ENCODE measurements at places on chromosomes 6 and 20.

- DNase-seq: no peak
Measured at GRCh38 chr6:70842541-70842940, 114.3 kb downstream of the B3GAT2 start.

DNA sequence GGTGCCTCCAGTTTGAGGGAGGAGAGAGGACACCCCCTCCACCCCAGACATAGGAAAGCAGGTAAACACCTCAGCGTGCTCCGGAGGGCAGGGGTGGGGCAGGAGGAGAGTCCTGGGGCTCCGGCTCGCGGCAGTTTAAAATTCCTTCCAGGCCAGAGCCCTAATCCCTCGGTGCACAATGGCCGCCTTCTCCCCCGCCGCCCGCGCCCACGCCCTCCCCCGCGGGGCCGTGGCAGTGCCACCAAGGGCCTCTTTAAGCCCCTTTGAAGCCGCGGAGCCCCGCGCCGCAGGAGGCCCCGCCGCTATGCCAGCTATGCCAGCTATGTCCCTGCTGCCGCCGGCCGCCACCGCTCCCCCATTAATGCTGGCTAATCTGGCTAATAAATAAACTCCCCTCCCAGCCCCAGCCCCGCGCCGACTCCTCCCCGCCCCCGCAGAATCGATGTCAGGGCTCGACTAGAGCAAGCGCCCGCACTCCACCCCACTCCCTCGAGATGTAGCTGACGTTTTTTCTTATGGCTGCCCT lies 125.1 kb downstream of the MRPL14 start:
- DNase-seq: no peak

DNA sequence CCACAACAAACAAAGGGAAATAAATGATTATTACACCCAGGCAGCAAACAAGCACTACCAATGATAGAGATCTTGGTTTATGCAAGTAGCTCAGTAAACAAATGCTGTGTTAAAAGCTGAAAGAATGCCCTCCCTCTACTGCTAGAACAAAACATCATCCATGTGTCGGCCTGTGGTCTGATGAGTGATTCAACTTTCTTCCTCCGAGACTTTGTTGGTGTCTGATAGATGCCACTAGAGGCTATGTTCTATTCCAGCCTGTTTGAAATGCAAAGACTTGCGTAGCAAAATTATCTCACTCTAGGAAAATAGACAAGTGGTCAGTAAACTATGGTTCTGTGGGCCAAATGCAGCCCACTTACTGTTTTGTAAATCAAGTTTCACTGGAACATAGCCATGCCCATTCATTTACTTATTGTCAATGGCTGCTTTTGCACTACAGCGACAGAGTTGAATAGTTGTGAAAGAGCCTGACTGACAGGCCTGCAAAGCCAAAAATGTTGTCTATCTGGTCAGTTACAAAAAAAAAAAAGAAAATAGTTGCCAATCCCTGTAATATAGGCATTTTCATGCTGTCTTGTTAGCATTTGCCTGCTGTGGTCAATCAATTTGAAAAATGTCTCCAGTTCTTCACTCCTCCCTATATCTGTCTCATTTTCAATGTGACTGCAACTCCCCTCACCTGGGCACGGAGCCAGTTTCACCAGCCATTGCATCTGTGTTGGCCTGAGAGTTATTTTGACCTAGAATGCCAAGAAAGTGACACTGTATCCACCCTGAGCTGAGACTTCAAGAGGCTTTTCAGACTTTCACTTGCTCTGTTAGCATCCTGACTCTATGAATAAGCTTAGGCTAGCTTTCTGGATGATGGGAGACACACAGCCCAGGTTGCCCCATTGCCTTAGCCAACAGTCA lies 544.6 kb upstream of the BTBD3 start:
- DNase-seq: peak; percentile 57

DNA sequence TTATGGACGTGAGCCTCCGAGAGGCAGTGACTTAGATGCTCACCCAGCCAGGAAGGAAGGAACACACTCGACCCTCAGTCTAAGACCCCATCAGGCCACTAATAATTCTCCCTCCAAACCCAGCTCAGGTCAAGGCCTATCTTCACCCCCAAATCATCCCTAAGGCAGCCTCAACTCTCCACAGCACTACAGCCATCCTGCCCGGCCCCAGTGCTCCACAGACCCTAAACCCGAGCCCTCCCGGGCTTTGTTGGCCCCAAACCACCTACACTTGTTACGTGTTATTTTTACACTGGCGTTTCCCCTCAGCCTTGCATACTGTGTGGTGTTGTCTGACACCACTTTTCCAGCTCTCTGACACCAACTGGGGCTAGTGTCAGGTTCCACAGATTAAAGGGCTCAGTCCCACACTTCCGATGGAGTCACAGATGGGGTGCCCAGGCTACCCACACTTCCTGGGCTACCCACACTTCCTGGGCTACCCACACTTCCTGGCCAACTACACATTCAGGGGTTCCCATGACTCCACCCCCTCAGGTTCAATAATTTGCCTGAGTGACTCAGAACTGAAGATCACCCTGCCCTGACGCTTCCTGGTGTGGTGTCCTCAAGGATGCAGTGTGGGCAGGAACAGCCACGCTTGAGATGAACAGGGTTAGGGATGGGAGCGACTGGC lies 25.3 kb downstream of the RBCK1 start:
- DNase-seq: no peak

- no peak for DNase-seq
Measured at GRCh38 chr20:62758226-62758912, 37.9 kb upstream of the MRGBP start.

DNA sequence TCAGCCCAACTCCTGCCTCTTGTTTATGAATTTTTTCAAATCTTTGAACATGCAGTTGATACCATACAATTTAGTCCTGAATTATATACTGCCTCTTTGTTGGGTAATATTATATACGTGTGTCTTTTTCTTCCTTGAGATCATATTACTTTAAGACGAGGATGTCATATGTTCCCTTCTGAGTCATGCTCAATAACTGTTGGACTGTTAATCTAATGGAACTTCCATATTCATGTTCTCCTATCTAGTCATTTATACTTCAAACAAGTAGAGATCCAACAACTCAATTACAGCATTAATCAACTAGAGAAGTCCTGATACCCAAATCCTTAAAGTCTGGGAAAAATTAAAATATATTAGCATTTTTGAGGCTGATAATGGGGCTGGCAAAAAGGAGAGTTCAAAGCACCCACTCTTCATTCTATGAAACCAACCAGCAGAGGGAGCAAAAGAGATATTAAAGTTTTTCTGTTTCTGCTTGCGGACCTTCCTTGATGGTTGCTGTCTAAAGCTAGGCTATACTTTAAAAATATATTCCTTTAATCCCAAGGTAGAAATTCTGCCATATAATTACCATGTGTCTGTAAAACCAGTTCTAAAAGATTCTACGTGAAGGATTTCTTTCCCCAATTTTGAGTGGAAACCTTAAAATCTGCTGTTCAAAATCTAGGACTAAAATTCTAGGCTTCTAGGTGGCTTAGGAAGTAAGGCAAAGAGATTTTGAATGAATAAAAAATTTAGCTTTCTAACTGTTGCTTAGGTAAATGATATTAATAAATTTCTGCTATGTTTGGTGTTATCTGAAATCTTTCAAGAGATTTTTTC lies 498.9 kb downstream of the BCKDHB start:
- peak; percentile 77 for DNase-seq

DNA sequence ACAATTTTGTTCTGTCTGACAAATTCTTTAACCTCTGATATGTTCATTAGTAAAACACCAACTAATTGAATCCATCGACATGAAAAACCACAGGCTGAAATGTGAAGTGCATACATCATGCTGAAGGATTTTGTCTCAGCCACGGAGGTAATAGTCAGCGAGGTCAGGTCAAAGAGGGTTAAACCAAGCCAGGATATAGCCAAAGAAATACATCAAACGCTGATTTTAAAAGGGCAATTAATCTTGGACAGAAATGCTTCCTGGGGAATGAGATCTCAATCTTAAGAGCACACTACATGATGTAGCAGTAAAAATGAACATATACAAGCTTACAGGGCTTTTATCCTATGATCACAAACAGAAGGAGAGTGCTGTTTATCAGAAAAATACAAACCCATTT lies 106.7 kb downstream of the PRDM1 start:
- DNase-seq: no peak

DNA sequence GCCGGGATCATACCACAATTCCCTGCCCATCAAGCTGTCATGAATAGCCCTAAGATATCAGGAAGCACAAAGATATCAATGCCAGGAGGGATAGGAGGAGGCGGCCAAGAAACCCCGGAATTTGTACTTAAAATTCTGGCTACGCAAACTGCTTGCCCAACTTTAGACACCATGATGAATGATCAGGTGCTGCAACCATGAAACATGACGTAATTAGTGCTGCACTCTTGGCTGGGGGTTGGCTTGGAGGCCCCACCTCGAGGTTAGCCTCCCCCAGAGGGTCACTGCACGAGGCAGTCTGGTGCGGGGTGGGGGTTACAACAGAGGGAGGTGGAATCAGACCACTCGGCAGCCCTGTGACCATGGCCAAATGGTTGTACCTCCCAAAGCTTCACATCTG lies 8.9 kb downstream of the SIRPA start:
- no peak for DNase-seq

GRCh38 chr6:144781836-144782235 lies 496.7 kb downstream of the UTRN start:
- no peak for DNase-seq

DNA sequence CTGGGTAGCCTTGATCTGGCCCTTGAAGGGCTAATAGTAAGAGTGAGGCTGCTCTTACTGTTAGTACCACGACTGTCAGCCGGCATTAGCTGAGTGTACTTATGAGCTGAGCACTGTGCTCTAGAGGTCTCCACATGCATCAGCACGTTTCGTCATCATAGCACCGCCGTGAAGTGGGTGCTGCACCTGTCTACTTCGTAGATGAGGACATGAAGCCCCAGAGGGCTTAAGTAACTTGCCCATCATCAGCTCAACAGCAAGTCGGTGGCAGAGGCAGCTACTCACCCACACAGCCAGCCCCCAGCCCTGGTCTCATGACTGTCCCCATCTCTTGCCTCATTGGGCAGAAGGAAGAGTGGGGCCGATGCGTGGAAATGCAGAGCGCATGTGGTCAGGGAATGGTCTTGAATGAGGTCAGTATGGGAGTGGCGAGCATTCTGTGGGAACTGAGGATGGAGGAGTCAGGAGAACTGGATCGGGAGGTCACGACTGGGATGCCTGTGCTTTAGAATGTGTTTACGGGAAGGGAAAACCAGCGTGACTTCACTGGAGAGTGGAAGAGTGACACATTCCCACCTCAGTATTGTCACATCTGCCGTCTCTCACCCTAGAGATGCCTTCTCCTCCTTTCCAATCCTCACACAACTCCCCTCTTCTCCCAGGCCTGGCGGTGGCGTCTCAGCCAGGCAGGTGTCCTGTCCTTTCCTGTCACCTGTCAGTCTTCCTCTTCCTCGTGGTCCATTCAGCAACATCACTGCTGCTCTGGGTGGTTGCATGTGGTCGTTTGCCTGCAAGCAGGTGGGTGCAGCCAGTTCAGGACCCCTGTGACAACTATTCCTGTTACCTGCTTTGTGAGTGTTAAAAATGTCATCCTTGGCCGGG lies 6.0 kb downstream of the SYTL3 start:
- peak; percentile 29 for DNase-seq

- DNase-seq: no peak
Measured at GRCh38 chr6:144250276-144250675, 34.9 kb upstream of the UTRN start.

DNA sequence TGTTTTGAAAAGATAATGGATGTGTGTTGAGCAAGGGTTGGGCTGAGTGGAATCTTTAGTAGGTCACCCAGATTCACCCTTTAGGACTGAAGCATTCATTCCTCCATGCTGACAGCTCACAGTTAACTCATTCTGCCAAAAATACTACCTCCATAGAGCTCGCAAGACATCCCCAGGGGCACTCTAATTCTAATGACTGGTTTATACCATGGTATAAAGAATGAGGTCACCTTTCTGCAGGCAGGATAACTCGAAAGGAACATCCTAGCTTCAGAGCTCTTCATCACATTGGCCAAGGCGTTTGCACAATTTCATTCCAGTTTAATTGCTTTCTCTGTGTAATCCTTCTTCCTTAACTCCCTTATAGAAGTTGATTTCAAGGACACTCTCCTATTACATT lies 1257.2 kb upstream of the EYS start:
- no peak for DNase-seq

DNA sequence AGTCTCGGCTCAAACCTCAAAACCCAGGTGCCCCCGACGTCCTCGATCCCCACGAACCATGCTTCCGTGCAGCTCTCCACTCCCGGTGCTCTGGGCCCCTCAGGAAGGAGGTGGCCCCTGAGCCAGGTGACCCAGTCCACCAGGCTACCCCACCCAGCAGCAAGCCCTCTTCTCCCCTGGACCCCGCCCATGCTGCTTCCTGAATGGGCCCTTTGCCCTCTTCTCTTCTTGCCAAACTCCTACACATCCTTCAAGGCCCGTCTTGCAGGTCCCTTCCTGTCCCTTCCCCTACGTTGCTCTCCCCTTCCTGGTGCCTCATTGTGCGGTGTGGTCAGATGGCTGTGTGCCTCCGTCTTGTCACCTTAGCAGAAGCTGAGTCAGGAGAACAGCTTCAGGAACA lies 3.4 kb upstream of the GATA5 start:
- no peak for DNase-seq

GRCh38 chr20:24891546-24892393 lies 57.3 kb upstream of the CST7 start:
- DNase-seq: no peak

DNA sequence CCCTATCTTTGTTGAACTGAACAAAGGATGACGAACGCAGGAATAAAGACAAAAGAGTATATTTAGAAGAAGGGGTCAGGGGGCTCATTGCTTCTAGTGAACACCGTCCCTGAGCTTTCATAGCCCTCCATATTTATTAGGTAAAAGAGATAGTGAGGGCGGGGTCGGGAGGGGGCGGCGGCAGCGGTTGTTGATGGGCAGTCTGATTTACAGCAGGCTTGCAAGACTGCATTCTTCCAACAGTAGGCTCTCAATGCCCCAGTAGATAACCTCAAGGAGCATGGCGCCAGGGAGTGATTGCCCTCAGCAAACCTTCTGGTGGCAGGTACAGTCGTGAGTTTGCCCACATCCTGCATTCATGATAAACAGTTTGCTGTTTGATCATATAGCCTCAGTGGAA lies 563.3 kb upstream of the SYNCRIP start:
- DNase-seq: no peak

DNA sequence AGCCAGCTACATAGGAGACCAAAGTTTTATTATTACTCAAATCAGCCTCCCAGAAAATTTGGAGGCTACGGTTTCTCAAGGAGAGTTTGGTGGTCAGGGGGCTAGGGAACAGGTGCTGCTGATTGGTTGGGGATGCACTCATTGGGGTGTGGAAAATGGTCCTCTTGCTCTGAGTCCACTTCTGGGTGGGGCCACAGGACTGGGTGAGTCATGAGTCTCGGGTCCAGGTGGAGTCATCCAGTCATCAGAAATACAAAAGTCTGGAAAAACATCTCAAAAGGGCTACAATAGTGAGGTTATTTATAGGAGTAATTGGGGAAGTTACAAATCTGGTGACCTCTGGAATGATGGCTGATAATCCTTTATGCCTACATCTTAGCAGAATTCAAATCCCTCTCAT lies 54.3 kb upstream of the SLC22A16 start:
- DNase-seq: no peak

GRCh38 chr6:154218787-154219186 lies 137.8 kb downstream of the IPCEF1 start:
- no peak for DNase-seq

All from SJSA1 (cell line).